ENCODE measurements at places on chromosomes 1 and 21.

GRCh38 chr1:70948396-70949017 lies 99.1 kb downstream of the PTGER3 start:
- DNase-seq = no peak

DNA sequence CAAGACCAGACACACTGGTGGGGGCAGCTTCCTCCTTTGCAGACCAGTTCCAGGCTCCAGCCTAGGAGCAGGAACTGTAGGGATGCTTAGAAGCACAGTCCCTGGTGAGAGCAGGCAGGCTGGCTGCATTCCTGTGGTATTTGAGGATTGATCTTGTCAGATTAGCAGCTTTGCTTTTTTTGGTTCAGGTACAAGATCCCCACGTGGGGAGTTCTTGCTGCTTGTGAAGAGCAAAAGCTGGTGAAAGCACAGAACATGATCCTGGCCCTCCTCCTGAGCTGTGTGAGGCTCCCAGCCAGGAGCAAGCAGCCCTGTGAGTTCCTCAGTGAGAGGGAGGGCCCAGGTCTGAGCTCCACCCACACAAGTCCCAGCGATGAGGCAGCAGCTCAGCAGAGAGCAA lies 75.3 kb upstream of the ARTN start:
- DNase-seq = no peak

DNA sequence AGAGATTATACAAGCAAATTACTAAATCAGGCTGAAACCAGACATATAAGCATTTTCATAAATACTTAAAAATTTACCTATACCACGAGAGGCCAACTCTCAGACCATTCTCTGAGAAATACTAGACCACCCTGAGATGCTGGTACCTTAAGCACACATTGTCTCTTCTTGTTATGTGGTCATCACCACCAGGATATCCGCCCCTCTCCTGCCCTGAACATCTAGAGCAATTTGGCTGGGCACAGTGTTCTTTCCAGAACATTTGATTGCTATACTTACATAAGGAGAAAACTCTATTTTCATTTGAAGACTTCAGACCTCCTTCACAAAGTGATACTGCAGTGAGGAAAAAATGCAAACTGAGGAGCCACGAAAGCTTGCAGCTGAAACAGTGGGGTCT lies 36.2 kb upstream of the DUSP10 start:
- no peak for DNase-seq

GRCh38 chr1:54229281-54229891 lies 29.4 kb downstream of the MRPL37 start:
- no peak for DNase-seq

DNA sequence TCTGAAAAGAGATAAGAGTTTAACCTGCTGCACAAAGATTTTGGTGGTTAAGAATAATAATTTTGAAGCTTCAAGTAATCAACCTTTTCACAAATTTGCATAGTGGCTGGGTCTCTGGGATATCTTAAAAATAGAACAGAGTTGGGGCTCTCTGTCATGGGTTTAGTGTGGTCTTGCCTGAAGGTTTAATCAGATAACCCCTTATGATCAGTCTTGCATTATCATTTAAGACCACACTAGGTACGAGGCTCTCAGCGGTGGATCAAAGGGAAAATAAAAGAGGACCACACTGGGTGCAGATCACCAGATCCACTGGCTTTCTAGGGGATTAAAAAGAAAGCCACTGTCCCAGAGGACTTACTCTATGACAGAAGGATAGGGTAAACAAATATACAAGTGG lies 19.5 kb downstream of the LRRC8C start:
- no peak for DNase-seq

- DNase-seq = no peak
These were observed 121.4 kb downstream of the TGFBR3 start for GRCh38 chr1:91764471-91765115.

DNA sequence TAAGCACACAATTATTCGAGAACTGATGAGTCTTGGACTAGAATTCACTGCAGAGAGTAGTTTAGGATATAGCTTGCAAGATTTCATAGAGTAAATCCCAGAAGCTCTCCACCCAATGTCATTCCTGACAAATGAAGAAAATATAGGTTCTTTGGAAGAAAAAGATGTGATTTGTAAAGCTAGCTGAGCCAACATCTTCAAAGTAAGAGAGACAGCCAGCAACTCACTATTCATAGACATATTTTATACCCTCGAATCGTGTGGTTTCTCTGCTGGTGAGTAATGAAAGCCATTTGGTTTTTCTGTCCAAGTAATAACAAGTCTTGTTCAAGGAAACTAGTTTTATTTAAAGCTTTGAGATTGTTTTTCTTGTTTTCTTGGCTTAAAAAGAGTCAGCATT lies 165.7 kb upstream of the SYT6 start:
- no peak for DNase-seq

GRCh38 chr1:214403431-214403830 lies 122.5 kb downstream of the SMYD2 start:
- no peak for DNase-seq

DNA sequence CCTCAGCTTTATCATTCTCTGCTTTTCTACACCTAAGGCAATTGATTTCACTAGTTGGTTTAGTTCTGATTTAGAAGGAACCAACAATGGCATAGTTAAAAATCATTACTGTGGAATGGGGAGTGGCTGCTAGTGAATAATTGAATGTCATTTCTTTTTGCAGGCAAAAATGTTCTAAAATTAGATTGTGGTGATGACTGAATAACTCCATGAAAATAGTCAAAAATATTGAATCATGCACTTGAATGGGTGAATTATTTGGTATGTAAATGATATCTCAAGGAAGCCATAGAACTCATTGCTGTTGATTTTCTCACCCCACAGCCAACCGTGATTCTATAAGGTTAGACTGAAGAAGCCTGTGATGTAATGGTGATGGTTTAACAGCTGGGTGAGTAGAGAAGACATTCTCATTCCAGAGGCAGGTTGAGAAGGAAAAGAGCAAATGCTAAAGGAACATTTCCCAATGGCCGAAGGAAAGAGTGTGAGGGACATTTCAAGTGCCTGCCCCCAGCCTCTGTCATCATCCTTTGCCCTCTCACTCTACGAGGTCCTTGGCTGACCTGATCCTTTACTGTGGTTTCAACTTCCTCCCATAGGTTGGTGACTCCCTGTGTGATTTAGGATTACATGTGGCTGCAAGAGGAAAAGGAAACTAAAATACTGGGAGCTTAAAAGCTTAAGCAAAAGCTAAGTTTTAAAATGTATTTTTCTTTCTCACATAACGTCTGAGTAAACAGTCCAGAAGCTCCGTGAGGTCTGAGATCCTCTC lies 12.5 kb downstream of the OVAAL start:
- DNase-seq = no peak

- DNase-seq = no peak
These were observed 46.4 kb downstream of the NUAK2 start for GRCh38 chr1:205275133-205275532.

DNA sequence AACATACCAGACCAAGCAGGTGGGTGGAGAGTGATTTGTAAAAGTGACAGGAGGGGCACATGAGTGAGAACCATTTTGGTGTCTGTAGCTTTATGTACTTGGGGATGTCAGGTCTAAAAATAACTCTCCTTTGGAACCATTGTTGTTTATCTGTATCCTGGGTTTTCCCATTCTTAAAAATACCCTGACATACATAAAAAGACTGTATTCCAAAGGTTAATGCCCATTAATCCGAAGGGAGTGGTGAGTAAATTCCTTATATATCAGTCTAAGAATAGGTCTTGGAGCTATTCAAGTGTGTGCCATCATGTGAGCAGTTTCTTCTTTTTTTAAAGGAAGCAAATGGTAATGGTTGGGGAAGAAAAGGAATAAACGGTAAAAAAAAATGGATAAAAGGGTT lies 117.5 kb downstream of the TGFB2 start:
- no peak for DNase-seq

GRCh38 chr1:40107290-40107959 lies 10.4 kb upstream of the PPT1 start:
- no peak for DNase-seq

DNA sequence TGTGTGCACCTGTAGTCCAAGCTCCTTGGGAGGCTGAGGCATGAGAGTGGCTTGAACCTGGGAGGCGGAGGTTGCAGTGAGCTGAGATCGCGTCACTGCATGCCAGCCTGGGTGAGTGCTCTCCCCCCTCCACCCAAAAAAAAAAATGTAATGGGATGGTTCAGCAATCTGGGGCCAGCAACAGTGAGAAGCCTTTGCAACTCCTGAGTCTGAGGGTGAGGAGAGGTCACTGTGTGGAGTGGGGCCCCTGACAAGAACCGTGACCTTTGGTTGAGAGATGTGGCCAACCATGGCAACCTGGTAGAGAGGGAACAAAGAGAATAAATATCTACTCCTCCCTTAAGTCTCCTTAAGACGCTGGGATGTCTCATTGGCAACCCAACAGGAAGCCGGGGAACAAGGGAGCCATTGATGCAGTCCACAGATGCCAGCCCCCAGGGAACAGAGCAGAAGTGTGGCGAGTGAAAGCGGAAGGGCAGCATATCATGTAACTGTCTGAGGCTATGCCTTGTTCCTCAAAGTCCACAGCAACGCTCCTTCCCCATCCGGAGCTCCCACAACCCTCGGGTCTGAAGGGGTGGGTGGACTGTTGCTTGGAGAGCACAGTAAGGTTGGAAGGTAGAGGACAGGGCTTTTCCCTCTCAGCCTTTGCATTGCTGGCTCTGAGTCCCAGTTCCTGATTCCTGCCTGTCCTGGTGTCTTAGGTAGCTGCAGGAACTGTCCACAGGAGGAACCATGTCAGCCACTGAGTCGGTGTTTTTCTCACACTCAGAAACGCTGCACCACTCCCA lies 8.3 kb downstream of the TRNP1 start:
- no peak for DNase-seq

DNA sequence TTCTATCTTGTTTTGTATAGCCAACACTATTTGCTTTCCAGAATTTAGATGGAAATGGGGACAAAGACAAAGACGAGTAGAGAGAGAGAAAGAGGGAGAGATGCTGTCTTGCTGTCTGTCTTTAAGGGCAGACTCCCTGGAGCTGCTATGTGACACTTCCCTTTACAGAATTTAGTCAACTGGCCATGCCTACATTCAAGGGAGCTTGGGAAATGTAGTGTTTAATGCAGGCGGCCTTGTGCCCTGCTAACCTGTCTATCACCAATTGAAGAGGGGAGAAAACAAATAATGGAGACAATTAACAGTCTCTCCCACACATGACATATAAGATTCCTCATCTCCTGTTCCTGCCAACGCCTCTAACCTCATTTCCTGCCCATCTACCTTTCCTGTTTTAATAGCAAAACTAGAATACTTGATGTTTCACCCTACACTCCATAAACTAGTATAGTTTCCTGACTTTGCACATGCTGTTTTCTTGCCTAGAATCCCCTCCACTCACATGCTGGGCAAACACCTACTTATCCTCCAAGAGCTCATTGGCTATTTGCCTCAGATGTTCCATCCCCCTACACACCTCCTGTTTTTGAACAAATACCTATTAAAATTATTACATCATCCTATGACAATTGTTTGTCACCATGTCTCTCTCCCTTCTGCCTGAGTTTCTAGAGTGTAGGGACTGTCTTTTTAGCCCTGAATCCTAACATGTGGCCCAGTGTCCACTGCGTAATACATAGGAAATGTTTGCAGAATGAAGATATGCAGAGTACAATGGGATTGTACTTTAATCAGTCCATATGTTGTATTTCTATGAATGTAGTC lies 117.2 kb downstream of the SLC25A24 start:
- no peak for DNase-seq

DNA sequence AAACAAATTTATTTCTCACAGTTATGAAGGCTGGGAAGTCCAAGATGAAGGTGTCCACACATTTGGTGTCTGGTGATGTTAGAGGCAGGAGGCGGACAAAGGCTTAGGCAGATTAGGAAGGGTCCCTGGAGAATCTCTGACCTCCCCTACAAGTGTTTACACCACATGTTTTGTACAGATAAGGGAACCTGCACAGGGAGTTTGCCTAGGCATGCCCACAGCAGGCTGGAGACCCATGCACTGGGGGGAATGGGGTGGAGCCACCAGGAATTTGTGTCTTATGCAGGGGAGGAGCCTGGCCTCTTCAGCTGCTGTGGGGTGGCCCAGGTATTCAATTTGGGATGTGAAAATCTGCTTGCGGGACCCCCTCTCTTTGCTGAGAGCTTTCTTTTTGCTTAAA lies 131.3 kb downstream of the PATJ start:
- DNase-seq = no peak

GRCh38 chr1:70718086-70718630 lies 307.1 kb downstream of the CTH start:
- DNase-seq = no peak

GRCh38 chr1:19665186-19665495 lies 466 bp downstream of the HTR6 start:
- no peak for DNase-seq

DNA sequence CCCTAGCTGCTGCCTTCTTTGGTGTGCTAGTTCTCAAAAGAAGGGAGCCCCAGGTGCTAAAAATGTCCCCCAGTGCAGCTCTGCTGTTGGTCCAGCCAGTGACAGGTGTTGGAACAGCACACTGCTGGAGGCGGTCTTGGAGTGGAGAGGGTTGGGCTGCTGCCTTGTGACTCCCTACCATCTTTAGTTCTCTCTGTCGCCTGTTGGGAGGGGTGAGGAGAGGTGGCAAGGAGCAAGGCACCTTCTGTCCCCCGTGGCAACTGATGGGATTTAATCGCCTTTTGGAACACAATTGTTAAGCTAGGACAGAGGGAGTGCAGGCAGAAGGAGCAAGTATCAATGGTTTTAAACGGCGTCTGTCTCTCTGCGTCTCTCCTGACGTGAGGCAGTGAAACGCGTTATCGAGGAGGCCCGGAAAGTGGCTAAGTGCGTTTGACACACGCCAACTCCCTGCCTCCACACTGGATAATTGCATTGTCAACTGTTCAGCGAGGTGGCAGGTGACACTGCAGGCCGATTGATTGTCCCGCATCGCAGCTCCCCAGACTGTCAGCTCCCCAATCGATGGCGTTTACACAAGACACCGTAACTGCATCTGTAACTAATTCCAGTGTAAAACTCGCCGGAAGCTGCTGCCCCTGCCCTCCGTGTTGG lies 34.0 kb downstream of the TMEM53 start:
- no peak for DNase-seq

- no peak for DNase-seq
These were observed 93.6 kb downstream of the ATG4C start for GRCh38 chr1:62877579-62877978.

- DNase-seq = peak; percentile 29
These were observed 32.4 kb upstream of the BSDC1 start for GRCh38 chr1:32426489-32427255.

DNA sequence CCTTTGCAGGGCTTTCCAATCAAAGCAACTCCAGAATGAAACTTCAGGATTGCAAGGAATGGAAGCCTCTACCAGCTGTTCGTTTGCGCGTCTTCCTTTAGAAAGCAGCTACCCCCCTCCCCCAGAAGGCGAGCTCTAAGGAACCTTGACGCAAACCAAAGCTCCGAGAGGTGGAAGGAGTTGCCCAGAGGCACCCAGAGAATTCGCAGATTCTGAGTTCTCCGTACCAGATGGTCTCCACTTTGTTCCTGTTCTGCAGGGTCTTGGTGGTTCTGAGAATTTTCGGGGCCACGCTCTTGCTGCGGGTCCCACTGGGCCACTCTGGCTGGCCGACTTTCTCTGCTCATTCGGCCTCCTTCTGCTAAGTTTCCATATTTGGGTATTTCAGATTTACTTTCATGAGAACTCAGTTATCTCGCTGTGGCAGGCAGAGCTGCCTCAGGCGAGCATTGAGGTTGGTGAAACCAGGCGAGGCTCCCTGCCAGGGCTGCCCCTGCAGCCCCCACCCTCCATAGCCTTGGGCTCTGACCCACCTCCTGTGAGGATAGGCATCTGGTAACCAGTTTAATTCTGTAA lies 801 bp downstream of the TRAF5 start:
- peak; percentile 48 for DNase-seq
